DMS53 (cell line): ENCODE measurements at places on chromosomes 3 and 15.

DNA sequence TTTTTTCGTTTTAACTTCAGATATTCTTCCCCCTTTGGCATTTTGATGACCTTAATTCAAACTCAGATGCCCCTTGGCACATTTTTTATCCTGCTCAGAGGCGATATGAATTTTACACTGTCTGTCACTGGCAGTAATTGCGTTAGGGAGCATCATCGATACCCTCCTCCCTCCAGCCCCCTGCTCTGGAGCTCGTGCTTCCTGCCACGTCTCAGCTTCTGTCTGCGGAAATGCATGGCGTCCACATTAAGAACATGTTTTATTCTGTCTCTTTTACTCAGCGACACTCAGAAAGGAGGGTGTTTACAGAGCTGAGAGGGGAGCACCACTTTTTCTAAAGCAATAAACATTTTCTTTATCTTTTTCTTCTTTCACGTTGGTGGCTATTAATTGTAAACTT is 254.2 kb downstream of the EBLN2 start:
- no peak for DNase-seq

DNA sequence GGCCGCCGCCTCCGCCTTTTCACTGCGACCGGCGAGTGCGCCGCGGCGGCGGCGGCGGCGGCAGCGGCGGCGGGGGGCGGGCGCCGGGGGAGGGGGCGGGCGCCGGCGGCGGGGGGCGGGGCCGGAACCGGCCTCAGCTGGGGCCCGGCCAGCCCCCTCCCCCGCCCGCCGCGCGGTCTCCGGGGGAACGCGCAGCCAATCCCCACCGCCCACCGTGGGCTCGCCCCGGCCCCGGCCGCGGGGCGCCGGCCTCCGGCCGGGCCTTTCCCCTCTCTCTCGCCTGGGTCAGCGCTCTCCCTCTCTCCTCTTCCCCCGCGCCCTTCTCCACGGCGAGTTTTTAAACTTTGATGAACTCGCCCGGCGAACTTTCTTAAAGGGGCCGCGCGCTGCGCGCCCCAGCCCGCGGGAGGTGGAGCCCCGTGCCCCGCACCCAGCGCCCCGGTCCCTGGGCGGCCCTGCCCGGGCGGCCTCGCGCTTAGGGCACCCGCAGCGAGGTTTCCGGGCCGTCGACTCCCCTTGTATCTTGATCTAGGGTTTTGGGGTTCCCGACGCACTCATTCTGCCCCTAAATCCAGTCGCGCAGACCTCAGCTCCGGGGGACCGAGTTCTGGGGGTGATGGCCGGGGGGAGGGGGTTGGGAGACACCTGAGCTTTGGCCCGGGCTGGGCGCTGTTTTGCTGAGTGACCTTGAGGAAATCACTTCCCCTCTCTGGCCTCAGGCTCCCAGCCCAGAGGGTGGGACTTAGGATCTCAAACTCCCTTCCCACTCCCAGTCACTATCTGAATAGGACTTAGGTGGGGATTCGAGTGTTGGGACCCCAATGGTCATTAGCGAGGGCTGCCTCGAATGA is at the start of gene RBPMS2:
RBPMS2 (minus strand) TSS at position 39 of the 851 bp plus-strand sequence. CDS start 270 bp downstream, outside the sequence.
- DNase-seq = no peak

- DNase-seq = no peak
These were observed 269.4 kb downstream of the GBE1 start for GRCh38 chr3:81492040-81492439.

GRCh38 chr3:140931801-140932200 is 9.8 kb upstream of the SLC25A36 start:
- no peak for DNase-seq

GRCh38 chr15:34064438-34064837 is 25.4 kb upstream of the AVEN start:
- peak; percentile 4 for DNase-seq

- no peak for DNase-seq
These were observed 18.5 kb downstream of the SEC11A start for GRCh38 chr15:84697236-84697990.

- no peak for DNase-seq
These were observed 27.6 kb downstream of the SUCNR1 start for GRCh38 chr3:151900884-151901643.

DNA sequence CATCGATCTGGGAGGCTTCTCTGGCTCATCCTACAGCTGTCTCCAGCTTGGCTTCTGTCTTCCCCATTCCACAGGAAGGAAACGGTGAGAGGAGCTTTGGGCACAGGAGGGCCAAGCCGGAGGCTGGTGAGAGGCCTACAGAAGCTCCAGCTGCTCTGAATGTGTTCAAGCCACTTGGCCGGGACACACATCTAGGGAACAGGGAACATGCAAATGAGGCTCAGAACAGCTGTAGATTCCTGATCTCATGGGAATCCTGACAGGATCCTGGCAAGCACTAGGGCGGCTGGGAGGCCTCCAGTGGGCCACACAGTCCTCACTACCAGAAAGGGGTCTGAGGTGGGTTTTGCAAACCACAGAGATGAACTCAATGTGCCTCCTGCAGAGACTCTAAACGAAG is 13.7 kb downstream of the SEMA5B start:
- no peak for DNase-seq

GRCh38 chr3:119457246-119457645 is 6.2 kb downstream of the TMEM39A start:
- no peak for DNase-seq

- no peak for DNase-seq
These were observed 392.9 kb upstream of the ROBO2 start for GRCh38 chr3:76646921-76647562.

- no peak for DNase-seq
These were observed 598 bp upstream of the GJD2 start for GRCh38 chr15:34755419-34755773.

DNA sequence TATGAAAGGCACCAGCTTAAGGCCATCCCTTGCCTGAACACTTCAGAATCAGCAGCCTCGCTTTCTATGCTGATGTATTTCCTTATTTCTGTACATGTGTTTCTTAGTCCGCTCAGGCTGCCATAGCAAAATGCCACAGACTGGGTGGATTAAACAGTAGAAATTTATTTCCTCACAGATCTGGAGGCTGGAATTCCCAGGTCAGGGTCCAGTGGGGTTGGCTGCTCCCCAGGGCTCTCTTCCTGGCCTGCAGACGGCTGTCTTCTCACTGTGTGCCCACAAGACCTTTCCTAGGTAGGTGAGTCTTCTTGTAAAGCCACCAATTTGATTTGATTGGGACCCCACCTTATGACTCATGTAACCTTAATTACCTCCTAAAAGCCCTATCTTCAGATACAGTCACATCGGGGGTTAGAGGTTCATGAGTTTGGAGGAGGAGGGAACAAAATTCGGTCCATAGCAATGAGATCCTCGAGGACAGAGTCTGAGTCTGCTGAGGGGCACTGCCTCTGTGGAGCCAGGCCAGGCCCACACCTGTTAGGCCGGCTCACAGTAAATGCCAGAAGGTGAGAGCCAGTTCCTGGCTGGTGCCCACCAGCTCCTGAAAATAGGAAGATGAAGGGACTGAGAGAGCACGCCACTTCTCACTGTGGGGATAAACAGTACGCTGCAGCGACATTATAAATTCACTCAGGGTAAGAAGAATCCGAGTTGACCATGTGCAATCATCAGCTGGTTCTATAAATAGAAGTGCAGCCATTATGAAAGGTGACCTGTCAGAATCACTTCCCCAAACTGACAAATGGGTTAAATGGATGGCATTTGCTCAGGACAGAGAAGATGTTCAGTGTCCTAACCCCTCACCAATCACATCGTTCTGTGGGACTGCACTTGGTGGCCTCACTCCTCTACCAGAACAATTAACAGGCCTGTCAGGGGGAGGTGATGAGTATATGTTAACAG is 41.1 kb downstream of the CTXND1 start:
- no peak for DNase-seq

GRCh38 chr15:52208306-52208946 is 17.2 kb upstream of the GNB5 start:
- peak; percentile 73 for DNase-seq

DNA sequence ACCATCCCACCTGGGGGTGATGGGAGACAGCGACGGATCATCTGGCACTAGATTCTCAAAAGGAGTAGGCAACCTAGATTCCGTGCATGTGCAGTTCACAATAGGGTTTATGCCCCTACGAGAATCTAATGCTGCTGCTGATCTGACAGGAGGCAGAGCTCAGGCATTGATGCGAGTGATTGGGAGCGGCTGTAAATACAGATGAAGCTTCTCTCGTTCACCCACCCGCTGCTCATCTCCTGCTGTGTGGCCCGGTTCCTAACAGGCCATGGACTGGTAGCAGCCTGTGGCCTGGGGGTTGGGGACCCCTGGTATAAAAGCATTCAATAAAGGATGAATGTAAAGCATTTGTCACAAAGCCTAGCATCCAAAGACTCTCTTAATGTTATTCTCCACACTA is 126.8 kb downstream of the FRMD4B start:
- no peak for DNase-seq

DNA sequence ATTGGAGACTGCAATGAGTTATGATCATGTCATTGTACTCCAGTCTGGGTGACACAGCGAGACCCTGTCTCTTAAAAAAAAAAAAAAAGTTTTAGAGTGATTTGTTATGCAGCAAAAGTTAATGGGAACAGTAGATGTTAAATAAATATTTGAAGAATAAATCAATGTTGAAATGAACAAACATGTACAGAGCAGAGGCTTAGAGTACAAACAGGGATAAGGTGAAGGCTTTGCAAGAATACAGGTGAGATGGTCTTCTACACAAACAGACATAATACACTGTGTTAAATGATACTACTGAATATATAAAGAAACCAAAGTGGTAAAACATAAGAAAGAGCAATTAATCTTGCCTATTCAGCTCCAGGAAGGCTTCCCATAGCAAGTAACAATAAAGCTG is 265.4 kb downstream of the CNTN3 start:
- no peak for DNase-seq

GRCh38 chr15:20349774-20350498 is 191.7 kb downstream of the GOLGA6L6 start:
- DNase-seq = no peak

DNA sequence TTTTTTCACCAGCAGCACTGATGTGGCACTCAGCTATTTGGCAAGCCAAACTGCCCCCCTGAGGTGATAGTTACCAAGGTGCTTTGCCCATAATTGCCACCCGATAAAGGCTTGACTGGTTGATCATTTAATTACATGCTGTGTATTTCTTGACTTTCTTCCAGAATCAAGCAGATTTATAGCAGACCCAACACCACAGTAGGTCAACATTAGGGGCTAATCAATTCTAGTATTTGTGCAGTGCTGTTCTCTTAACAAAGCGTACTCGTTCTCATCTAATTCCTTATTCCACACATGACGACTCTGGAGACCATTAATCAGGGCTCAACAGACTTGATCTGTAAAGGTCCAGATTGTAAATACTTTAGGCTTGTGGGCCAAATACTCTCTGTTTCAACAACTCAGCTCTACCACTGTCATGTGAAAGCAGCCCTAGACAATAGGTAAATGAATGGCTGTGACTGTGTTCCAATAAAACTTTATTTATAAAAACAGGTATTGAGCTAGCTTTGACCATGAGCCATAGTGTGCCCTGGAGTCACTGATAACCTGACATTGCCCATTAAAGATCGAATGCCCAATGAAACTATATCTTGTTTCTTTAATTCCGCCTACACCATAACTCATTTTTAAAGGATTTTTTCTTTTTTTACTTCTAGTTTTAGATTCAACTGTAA is 119.1 kb upstream of the TMC3 start:
- no peak for DNase-seq

DNA sequence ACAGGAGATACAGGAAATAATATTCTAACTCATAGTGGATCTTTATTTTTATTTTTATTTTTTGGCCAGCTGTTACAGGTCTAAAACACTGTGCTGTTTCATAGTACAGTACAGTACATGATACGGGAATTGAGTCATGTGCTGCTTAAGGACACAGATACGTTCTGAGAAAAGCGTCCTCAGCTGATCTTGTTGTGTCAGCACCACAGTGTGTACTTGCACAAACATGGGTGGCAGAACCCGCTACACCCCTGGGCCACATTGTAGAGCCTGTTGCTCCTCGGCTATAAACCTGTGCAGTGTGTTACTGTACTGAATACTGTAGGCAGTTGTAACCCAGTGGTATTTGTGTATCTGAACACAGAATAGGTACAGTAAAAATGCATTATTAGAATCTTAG is 183.4 kb downstream of the OR4M2 start:
- DNase-seq = no peak

GRCh38 chr15:26877831-26878230 is 11.0 kb downstream of the GABRA5 start:
- no peak for DNase-seq

GRCh38 chr3:151592287-151592686 is 131.4 kb upstream of the IGSF10 start:
- no peak for DNase-seq

- no peak for DNase-seq
These were observed 506 bp downstream of the RAD51 start for GRCh38 chr15:40695469-40695890.

DNA sequence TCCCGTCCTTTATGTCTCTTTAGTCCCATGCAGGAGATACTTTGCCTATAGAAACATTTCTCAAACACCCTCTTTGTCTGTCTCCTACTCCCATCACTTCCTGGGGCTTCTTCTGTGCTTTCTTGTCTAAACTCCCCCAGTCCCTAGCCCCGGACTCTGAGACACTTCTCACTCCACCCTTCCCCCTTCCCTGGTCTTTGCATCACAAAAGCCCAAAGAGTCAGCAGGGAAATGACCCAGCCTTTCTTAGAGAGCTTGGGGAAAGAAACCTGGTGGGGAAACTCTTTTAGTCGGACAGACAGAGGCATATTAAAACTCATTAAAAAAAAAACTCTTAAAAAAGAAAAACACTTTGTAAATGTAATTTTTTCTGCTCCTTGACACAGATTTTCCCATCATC is 211.2 kb downstream of the TJP1 start:
- DNase-seq = no peak

GRCh38 chr3:36965440-36965839 is 20.6 kb upstream of the TRANK1 start:
- DNase-seq = peak; percentile 76

DNA sequence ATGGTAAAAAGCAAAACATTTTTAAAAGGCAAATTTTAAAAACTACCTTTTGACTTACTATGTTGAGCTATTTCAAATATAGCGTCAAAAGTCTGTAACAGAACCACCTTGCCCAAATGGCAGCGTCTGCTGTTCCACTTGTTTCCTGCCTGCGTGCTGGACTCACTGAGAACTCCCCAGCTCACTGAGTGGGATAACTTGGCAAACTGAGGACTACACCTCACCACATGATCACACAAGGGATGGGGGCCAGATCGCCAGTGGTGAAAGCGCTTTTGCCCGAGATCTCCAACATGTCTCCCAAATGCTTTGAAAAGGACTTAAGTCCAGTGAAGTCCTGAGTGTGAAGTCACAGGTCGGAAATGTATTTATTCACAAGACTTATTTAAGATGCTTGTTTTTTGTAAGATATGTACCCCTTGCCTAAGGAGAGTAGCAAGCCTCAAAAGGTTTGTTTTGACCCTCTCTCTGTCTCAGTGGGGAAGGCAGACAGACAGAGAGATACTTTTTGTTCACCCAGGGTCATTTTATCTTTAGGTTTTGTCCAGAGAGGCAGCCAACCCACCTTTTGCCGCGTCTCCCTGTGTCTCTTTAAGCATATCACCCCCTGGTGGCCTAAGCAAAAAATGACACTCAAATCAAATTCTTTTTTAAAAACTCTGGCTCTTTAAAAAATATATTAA is 192.6 kb downstream of the PDZRN3 start:
- peak; percentile 42 for DNase-seq
